ENCODE measurements at places on chromosomes 11 and 22.

DNA sequence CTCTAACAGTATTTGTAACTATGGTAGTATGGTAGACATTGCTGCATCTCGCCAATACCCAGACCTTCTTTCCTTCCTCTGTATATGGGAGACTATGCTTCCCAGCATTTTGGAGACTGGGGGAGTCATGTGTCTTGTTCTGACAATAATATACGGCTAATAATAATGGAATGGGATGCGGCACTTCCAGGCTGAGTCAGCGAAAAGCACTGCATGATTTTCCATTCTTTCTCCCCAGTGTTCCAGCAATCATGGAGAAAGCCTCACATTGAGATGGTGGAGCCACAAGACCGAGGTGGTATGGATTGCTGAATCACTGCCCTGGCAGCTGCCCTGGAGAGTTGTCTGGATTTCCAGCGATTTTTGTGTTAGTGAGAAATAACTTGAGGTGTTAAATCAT lies 77.1 kb upstream of the FIBIN start:
- DNase-seq, result no peak

DNA sequence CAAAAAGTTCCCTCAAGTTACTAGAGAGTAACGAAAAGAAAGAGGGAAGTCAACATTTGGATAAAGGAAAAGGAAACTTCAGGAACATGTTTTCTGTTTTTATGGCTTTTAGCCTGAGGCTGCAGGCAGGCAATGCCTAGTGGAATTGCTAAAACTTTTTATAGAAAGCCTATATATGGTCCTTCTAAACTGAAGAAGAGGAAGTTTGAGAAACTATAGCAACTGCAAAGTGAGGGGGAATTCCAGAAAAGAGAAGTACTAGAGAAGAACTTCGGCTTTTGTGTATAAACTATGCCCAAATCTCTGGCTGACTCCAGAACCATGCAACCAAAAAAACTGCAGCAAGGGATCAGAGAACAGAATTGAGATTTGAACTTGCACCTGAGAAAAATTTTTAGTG lies 74.3 kb upstream of the ARHGAP42 start:
- DNase-seq, result no peak

DNA sequence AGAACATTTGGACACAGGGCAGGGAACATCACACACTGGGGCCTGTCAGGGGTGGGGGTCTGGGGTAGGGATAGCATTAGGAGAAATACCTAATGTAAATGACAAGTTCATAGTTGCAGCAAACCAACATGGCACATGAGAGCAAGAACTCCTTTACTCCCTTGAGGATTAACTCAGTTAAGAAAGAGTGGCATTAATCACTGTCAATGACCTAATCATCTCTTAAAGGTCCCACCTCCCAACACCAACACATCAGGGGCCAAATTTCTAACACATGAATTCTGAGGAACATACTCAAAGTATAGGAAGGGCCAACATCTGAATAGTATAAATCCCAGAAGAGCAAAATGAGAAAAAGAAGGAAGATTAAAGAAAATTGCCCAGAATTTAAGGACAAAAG lies 272.9 kb downstream of the SWAP70 start:
- DNase-seq, result no peak

GRCh38 chr11:57402188-57403002 lies 11.9 kb upstream of the PRG2 start:
- DNase-seq, result no peak

GRCh38 chr22:47618180-47619010 lies 855.9 kb downstream of the TBC1D22A start:
- DNase-seq, result no peak

GRCh38 chr11:13949876-13950275 lies 12.6 kb upstream of the SPON1 start:
- DNase-seq, result no peak

GRCh38 chr11:67409261-67409666 lies 5.4 kb downstream of the TBC1D10C start:
- no peak for DNase-seq

DNA sequence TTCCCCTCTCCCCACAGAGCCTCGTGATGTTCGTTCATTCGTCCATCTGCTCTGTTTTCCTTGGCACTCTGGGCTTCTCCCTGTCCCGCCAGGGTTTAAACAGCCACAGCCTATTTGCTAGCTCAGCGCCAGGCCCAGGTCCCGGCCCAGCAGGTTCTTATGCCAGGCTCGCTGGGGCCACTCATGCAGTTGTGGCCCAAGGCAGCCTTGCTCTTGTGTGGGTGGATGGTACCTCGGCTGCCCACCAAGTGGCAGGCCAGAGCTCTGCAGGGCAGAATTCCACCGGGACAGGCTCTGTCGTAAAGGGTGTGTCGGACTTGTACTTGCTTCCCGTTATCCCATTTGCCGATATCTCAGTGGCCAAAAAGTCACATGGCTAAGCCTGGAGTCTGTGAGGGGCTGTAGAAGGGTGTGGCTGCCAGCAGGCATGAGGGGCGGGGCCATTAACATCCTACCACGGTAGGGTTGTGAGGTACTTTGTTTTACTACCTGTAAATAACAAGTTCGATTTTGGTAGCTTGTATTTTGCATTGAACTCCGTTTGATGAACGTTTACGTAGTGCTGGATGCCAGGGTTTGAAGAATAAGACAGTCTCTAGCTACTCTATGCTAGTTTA lies 7.9 kb downstream of the FAM118A start:
- DNase-seq, result no peak

GRCh38 chr11:61961570-61962212 lies 5.7 kb downstream of the FTH1 start:
- DNase-seq, result peak; percentile 49

GRCh38 chr11:134037046-134037908 lies 31.6 kb upstream of the JAM3 start:
- peak; percentile 90 for DNase-seq

DNA sequence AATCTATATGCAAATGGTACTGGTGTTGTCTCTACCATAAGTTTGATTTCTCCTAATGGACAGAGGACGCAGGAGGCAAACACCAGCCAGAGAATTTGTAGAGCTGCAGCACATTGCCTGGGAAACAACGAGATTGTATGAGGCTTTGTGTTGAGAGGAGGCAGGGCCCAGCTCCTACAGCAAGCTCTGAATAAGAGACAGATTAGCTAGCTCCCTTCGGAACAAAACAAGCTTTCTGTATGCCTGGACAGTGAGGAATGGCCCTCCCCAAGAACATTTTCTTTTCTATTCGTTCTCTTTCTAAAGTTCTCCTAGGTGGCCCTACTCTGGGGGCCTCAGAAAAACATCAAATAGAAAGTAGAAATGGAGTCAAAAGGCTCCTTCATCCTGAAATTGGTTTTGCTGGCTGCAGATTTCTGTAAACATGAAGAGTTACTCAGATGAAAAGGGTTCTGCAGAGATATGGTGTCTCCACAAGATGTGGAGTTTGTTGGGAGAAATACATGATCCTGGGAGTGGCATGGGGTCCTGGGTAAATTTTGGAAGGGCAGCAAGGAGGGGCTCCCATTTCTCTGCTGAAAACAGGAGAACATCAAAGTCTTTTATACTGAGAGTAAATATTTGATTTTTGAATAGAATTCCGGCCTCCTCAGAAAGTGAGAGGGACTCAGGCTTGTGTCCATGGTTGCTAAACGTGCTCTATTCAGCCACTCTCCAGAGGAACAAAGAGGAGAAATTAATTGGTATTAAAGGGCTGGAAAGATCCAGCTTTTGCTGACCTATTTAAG lies 6.8 kb upstream of the HEPACAM start:
- DNase-seq, result no peak

DNA sequence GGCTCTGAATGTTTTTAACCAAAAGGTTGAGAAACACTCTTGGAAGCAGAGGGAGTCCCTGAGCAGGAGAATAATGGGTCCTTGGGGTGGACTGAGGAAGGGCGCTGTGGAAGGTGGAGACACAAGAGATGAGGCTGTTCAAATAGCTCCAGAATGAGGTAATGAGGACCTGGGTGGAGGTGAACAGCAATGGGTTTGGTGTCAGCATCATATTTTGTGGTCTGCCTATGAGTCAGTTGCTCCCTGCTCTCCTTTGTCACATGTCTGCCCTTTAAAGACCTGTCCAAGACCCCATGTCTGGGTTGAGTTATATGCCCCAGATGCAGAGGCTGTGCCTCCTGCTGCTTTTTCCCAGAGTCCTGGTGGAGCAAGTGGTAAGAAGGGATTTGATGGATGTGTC lies 113.6 kb downstream of the BARX2 start:
- no peak for DNase-seq

- DNase-seq, result no peak
Measured at GRCh38 chr22:22714600-22715335, 70.4 kb downstream of the GGTLC2 start.

DNA sequence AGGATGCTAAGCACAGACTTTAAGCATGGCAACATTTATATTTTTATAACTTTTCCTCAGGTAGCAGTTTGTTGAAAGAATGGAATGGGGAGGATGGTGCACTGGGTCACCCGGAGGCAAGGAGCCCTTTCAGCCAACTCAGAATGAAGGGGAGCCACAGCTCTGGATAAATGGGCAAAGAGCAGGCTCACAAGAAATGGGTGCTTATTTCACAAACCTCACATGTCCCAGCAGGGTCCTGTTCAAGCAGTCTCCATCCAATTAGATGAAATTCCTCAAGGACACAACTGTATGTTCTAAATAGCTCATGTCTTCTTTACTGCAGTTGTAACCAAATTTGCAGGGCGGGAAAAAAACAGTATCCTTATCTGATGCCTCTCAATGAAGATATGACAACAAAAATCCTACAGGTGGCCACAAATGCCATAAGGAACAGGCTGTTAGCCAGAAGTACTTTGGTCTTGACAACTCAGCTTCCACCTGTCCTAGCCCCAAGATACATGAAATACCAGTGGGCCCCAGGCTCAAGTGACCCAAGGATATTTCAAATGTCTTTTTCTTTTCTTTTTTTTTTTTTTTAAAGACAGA lies 48.2 kb downstream of the MAPK1 start:
- no peak for DNase-seq

- no peak for DNase-seq
Measured at GRCh38 chr22:39877079-39877845, 16.3 kb downstream of the ENTHD1 start.

DNA sequence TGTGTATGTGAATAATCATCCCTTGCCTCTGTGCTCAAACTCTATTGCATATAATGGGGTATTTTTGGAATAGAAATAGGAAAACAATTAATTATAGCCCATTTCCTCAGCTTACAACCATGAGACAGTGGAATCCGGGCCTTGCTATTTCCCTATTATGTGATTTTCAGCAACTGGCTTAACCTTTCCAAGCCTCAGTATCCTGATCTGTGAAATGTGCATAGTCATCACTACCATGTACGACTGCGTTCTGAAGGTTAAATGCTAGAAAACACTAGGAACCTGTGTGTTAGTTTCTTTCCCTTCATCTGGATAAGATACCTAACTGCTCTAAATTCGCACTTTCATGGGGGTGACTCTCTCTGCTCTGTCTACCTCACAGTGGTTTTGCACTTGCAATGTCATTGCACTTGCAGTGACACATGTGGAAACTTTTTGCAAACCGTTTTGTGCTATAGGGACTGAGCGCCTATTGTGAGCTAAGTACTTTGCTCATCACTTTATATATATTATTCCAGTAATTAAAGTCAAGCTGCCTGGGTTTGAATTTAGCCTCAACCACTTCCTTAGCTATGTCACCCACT lies 48.3 kb downstream of the IRAG1 start:
- DNase-seq, result no peak

DNA sequence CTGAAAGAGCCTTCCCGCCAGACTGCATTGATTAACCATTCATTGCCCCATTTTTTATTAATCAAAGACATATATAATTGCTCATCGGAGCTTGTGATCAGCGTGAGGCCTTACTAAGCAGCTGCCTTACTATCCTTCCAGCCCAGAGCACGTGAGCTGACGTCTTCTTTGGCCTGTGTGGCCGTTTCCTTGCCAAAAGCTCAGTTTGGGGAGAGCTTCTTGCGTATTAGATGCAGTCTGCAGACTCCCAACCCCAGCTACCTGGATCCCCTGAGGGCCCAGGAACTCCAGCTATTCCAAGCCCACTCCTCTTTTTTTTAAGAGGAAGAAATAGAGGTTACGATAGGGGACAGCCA lies 784 bp upstream of the SLC43A3 start:
- DNase-seq, result peak; percentile 82

DNA sequence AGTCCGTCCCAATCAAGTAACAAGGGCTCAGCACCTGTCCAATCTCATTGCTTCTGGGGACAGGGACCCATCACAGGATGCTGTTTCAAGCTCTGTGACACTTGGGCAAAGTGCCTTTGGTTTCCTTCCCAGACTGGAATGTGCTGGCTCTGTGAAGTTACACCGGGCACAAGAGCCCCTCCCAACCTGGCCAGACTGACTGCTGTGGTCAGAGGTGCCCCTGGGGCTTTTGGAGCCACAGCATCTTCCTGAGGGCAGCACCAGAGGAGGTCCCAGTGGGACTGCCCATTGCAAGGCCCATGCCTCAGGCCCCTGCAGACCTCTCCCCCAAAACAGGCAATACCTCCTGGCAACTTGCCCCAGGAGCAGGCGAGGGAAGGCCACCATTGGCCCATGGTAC lies 155.2 kb upstream of the GRK3 start:
- no peak for DNase-seq

- DNase-seq, result no peak
Measured at GRCh38 chr11:44236296-44236695, 73.6 kb downstream of the ALX4 start.

- no peak for DNase-seq
Measured at GRCh38 chr11:122601141-122602125, 54.1 kb upstream of the UBASH3B start.

- DNase-seq, result no peak
Measured at GRCh38 chr11:10584071-10584501, 15.6 kb upstream of the LYVE1 start.

DNA sequence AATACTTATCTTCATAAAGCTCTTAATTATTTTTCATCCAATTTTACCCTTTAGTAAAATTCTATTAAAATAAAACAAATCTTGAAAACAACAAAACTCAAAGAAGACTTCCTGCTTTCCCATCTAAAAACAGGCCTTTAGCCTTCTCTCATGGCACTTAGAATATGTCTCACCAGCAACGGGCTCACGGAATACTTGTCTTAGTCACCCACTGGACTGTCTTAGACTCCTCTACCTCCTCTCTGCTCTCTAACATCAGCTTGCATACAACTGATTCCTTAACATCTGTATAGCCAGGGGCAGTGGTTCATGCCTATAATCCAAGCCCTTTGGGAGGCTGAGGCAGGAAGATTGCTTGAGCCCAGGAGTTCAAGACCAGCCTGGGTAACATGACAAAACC lies 13.7 kb downstream of the HPS5 start:
- DNase-seq, result no peak

- no peak for DNase-seq
Measured at GRCh38 chr11:413120-414081, 1.4 kb downstream of the SIGIRR start.
